Activated T-cell treated with anti-CD3 and anti-CD28 coated beads, Interleukin-2, amount 50 U/mL, for 4 hours (primary cell): ENCODE measurements at places on chromosomes 5 and 9.
A peak's percentile ranks its signal among the peaks of the same experiment; 100 is the strongest.

DNA sequence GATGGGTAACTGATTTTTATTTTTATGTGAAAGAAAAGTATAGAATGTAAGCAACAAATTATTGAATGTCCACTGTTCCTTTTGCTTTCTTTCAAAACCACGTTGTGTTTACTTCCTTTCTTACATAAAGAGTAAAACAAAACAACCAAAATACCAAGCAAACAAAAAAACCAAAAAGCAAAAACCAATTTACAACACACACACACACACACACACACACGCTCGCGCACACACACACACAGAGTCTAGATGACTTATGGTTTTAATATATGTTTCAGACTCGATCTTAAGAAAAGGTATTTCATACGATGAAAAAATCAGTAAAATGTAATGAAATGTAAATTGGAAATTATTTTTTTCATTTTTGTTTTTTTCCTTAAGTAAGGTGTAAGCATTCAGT, 80.3 kb downstream of the ADGRV1 start:
- DNase-seq: no peak

- DNase-seq: no peak
These were observed 73.7 kb downstream of the MINAR2 start for GRCh38 chr5:129821477-129822131.

- DNase-seq: no peak
These were observed 314.2 kb upstream of the DAP start for GRCh38 chr5:11075035-11075805.

GRCh38 chr9:22046243-22046885, 37.3 kb upstream of the CDKN2B start:
- no peak for DNase-seq

DNA sequence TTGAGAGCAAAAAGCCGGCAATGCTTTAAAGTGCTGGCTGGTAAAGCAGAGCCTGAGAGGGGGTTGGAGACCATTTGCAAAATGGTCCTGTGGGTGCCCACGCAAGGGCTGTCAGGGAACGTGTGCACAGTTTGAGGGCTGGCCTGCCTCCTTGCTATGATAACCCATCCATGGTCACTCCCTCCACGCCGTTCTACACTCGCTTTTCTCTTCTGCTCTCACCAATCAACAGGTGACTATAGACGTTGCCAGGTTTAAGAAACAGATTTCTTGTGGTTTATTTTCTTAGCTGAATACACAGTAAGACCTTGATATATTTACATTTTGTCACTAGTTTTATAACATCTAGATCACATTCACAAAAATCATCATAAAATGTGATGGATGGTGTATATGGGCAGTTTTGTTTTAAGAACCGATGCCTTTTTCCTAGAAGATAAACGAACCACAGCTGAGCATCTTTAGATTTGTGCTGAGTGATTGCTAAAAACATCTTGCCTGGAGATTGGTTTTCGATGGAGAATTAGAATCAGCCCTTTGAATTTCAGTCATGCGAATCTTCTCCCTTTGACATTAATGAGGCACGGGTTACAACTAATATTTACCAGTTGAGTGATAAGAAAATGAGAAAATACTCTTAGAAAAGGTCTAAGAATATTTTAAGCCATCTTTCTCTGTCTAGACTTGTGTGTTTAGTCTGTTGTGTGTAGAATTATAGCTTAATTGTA, 13.9 kb downstream of the MAP1B start:
- no peak for DNase-seq

GRCh38 chr5:171650597-171650996, 135.0 kb upstream of the SMIM23 start:
- DNase-seq: no peak

DNA sequence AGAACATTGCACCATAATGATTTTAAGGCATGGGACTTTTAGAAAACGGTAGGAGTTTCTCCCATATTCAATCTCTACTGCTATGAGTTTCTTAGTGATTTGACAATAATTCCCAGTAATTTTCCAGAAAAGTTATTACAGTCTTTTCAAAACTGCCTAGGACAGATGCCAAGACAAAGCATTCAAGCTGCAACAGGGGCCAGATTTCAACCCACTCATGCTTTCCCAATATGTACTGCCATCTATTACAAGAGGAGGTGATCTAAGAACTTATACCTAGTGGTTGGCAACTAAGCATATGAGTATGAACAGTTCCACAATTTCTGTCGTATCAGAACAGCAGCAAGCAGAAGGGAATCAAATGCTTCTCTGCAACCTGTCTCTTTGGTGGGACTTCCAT, 95.1 kb upstream of the TMED7 start:
- no peak for DNase-seq

DNA sequence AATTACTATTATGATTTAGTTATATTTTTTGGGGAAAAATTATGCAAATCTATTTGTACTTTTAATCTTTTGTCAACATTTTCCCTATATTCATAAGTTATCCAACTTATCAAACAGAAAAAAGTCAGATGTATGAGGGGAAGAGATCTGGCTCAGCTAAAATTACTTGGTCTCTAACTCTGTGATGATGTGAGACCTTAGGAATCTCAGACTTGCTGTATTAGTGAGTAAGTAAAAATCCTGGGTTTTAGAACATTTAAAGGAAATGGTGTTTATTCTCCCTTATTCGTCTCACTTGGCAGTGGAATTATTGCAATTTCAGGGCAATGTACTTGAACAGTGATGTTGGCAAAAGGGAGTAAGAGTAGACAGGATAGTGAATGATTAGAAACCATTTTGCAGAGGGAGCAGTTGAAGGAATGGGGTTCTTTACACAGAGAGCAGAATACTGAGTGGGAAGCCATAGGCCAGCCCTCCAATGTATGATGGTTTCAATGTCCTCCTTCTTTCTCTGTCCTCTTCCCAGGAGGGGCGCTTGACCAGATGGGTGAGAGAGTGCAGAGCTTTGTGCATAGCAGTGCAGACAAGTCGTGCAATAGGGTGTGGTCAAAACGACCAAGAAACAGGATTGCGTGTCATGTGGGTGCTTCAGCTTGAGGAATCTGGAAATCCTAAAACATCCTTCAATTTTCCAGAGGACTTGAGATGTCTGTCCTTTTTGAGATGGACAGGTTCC, 91.7 kb downstream of the TENT4A start:
- DNase-seq: no peak

GRCh38 chr5:157271740-157272271, 5.9 kb downstream of the CYFIP2 start:
- peak; percentile 67 for DNase-seq

GRCh38 chr9:131603199-131603598, 57.9 kb downstream of the PRRT1B start:
- DNase-seq: no peak

DNA sequence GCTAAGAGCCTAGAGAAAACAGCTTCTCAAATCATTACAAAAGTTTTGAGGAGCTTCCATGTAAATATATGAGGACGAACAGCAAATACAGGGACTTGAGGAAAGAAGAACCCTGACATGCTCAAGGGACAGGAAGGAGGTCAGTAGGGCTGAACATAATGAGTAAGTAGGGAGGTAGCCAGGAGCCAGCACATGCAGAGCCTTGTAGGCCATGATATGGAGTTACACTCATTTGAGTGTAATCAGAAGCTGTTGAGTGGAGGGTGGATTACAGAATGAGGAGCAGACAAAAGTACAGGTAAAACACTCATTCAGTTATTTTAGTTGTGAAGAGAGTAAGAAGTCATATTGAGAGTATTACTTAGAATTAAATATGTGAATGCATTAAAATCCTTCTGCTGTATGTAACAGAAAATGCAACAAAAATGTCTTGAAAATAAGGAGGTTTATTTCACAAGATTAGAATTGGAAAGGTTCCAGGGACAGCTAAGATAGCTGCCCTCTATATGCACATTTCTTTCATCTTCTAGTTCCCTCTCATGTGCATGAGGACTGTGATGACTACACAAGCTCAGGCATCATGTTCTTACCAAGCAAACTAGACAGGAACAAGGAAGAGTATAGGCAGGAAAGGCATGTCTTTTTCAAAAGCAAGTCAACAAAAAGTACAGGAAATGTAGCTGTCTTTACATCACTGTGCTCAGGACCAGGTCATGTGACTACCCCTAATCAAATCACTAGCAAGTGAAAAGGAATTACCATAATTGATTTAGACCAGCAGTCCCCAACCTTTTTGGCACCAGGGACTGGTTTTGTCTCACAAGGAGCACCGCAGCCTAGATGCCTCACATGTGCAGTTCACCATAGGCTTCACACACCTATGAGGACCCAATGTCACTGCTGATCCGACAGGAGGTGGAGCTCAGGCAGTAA, 87.2 kb downstream of the TMEM232 start:
- no peak for DNase-seq

DNA sequence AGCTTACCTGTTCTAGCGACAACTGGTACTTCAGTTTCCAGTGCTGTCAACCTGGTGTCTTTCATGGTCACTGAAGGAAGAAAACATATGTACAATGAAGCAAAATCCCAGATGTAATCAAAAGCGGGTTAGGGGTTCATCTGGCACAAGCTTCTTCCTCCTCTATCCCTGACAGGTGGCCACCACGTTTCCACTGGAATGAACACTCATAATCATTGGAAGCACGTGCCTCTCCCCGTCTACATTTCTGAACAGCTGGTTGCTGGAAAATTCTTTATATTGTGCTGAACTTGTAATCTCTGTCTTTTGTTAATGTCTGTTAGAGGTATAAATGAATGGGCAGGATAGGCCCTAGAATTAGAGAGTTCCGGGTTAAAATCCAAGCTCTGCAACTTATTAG, 9.4 kb downstream of the TSC1 start:
- DNase-seq: no peak

- no peak for DNase-seq
These were observed 252.1 kb downstream of the MCTP1 start for GRCh38 chr5:95032801-95033200.

DNA sequence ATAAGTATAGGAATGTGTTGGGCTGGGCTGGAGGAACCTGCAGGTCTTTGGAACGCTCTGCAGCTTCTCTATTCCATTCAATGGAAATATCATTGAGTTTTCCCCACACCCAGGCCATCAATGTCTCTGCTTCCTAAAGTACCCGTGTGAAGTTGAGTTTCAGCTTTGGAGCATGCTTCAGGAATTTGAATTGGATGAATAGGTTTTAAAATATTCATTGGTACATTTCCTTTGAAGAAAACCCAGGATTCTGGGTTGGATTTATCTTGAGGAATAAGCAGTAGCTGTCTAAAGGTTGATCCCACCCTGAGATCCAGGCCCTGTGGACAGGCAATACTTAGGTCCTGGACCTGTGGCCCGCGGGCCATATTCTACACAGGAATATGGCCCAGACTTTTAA, 37.3 kb downstream of the INSYN2B start:
- no peak for DNase-seq

- no peak for DNase-seq
These were observed 3.8 kb downstream of the ADAMTSL1 start for GRCh38 chr9:18477719-18478118.

DNA sequence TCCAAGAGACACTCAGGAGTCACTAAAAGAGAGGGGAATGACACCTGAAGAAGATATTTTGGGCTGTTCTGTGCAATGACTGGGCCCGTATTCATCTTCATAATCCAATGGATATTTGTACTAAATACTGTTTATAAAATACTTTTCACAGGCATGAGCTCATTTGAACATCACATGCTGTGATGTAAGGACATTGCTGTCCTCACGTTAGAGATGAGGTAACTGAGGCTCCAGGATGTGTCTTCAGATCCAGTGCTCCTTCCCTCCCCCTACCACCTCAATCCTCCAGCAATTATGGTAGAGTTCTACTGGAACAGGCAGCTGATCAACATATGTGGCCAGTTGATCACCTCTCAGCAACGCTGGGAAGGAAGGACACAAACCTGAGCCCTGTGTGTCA, 139.4 kb upstream of the OSMR start:
- DNase-seq: no peak

DNA sequence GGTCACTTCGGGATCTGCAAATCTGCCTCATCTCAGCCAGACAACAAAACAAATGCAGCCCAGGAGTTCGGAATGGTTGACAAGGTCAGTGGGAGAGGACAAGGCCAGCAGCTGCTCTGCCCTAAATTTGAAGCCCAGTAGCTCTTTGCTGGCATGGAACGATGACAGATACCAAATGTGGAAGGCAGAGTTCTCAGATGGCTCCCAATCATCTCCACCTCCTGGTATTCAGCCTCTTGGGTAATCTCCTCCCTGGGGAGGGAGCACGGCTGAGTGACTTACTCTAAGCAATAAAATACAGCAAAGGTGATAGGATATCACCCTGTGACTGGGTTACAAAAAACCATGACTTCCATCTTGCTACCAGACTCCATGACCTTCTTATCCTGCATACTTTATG, 172.8 kb downstream of the ENTREP1 start:
- DNase-seq: no peak

GRCh38 chr5:9173281-9174048, 372.4 kb downstream of the SEMA5A start:
- DNase-seq: no peak

- DNase-seq: no peak
These were observed 222.5 kb downstream of the MARCHF11 start for GRCh38 chr5:15957124-15957523.

- no peak for DNase-seq
These were observed 410.2 kb downstream of the PSAT1 start for GRCh38 chr9:78707080-78707479.

DNA sequence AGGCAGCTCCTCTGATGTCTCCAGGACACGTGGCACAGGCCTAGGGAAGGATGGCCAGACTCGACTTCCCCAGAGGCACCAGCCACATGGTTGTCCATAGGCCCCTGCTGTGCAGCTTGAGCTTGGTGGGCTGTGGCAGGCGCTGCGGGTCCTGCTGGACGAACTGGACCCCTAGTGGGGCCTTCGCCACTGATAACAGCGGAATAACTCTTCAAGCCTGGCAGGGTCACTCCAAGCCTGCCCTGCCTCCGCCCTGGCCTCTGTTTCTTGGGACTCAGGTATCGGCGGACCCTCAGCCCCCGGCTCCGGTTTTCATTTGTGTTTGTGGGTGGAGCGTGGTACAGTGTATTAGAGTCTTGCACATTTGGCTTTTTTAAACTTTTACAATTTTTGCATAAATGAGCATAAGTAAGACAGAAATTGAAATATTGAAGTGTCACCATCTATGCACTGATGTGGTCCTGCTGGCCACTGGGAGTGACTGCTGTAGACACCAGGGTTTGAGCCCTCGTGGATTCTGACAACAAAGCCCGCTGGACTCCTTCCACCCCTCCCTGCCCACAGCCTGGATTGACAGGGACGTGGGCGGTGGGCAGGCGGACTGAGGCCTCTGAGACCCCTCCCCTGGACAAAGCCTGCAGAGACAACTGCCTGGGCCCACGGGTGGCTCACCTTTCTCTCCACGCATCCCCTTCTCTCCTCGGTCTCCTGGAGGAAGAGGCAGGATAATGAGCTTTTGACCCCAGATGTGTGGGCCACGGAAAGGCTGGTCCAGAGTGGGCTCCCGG, 3.8 kb downstream of the FCN1 start:
- no peak for DNase-seq

DNA sequence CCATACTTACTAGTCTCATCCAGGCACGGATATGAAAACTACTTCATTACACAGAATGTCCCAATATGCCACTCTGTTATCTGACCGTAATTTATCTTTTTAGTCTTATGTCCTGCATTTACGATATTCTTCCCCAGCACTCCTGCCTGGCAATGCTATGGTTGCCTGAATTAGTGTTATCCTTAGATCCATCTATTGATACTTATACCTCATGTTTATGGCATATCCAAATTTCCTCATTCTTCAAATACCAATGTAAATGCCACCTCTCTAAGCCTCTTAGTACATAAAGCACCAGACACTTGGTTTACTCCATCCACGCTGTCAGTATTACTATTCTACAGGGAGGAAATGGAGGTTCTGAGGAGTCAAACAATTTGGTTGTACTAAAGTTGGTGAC, 507.8 kb upstream of the NMUR2 start:
- DNase-seq: no peak

GRCh38 chr5:179880848-179881590, 22.4 kb upstream of the MRNIP start:
- DNase-seq: no peak
